ENCODE measurements at places on chromosomes 1 and 21.

GRCh38 chr1:170640581-170640980, 23.4 kb upstream of the PRRX1 start:
- no peak for DNase-seq

DNA sequence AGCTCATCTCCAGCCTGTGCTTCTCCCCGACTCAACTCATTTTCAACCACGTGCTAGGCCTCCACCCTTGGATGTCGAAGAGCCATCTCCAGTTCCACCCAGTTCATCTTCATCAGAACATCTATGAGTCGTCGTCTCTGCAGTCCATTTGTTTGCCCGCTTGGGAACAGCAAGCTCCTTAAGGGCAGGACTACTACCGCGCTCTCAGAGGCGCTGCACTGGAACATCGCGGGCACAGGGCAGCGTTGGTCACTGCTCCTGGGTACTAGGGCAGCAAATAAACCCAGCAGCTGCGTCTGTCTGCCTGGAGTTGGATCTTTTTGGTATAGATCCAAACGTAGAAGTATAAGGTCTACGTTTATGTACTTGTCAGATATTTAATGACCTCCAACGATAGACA, 478 bp upstream of the PRDM2 start:
- no peak for DNase-seq

- DNase-seq, result no peak
Observed at GRCh38 chr21:46308431-46308830, 15.2 kb downstream of the C21orf58 start.

DNA sequence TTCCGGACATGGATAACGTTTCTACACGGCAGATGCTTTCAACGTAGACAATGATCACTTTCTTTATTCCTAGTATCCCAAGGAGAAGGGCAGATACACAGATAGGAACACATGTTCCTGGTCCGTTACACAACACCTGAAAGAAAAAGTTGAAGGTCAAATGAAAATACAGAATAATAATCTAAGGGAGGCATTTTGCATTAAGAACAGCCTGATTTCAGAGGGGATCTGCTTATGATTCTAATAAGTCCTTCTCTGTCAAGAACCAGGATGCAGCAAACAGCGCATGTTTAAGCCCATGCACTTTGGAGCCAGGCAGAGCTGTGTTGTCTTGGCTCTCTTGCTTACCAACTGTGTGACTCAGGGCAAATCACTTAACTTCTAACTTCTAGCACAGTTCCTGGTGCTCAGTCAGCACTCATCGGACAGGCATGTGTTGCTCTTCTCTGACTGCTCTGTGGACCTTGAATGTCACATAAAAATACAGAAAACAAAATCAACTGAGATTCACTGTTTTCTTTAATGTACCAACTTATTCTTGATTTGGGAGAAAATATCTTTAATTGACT, 56.3 kb upstream of the CNN3 start:
- DNase-seq, result no peak

- no peak for DNase-seq
Observed at GRCh38 chr21:32306021-32306780, 7.5 kb downstream of the MRAP start.

DNA sequence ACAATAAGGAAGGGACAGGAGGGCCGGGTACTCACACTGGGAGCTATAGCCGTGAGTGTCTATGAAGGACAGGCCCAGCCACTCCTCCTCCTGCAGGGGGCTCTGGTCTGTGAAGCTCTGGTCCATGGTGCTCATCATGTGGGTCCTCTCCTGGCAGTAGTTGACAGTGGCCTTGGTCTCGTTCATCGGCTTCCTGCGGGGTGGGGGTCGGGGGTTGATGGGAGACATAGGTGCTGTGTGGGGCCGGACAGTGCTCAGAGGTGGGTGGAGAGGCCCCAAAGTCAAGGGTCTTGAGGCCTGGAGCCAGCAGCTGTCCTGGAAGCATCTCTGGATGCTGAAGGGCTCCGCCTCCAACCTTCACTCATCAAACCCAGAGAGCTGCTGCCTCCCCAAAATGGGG, 260.4 kb downstream of the PTPRU start:
- no peak for DNase-seq

DNA sequence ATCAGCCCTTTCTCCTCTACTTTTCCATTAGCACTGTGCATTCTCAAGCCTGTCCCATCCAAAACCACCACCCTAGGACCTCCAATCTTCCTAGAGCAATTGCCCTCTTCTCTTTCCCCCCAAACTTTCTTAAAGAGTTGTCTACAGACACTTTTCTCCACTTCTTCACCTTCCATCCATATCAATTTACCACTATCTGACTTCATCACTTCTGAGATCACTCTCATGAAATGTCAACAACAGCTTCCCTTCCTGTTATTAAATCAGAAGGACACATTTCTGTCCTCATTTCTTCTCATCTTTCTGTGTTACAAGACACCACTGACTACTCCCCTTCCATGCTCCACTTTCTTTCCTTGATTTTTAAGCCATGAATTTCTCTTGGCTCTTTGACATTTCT, 36.0 kb upstream of the CFAP298 start:
- DNase-seq, result no peak

- DNase-seq, result no peak
Observed at GRCh38 chr1:172496678-172497077, 36.3 kb upstream of the SUCO start.

- no peak for DNase-seq
Observed at GRCh38 chr1:109105881-109106280, 8.0 kb upstream of the ELAPOR1 start.

DNA sequence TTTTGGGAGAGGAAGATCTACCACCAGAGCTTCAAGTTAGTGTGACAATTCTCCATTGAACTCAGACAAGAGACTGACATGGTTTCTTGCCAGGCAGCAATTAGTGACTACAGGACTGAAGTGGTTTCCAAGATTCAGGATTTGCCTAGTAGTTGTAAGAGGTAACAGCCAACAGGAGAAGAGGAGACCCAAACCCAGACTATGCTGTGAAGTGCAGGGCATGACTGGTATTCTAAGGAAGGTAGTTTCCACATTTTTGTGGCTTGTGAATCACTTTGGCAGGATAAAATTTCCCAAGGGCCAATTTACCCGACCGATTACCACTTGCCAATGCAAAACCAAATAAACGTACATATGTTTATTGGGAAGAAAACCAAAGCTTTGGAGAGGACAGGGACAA, 14.7 kb upstream of the RAP1A start:
- no peak for DNase-seq

DNA sequence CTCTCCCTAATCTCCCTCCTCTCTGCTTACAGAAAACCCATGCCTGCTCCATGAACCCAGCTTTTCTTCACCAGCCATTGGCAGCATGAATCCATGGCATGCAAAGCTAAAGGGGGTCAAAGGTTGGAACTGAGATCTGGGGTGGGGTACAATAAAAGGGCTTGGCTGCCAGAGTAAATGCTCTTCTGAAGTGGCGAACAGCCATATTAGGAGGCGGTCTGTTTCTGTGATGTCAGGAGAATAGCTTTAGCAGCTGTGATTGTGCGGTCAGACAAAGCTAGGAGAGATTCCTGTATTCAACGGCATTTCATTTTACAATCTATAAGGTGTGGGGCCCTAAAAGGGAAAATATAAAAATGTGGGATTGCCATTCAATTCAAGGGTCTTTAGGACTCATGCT, 71.7 kb upstream of the TMPRSS2 start:
- no peak for DNase-seq

- DNase-seq, result no peak
Observed at GRCh38 chr1:40132383-40133311, 28.5 kb upstream of the RLF start.

- DNase-seq, result no peak
Observed at GRCh38 chr1:221672239-221672645, 69.6 kb downstream of the DUSP10 start.

DNA sequence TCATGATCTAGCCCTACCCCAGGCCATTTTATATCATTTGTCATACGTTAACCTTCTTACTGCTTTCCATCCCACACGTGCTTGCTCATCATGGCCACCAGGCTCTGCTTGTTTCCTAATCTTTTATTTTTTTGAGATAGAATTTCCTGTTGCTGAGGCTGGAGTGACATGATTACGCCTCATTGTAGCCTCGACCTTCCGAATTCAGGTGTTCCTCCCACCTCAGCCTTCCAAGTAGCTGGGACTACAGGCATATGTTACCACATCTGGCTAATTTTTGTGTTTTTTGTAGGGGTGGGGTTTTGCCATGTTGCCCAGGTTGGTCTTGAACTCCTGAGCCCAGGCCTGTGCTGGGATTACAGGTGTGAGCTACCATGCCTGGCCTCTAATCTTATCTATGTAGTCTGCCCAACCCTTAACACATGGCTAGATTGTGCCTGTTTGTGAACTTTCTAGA, 3.3 kb downstream of the UAP1 start:
- no peak for DNase-seq

DNA sequence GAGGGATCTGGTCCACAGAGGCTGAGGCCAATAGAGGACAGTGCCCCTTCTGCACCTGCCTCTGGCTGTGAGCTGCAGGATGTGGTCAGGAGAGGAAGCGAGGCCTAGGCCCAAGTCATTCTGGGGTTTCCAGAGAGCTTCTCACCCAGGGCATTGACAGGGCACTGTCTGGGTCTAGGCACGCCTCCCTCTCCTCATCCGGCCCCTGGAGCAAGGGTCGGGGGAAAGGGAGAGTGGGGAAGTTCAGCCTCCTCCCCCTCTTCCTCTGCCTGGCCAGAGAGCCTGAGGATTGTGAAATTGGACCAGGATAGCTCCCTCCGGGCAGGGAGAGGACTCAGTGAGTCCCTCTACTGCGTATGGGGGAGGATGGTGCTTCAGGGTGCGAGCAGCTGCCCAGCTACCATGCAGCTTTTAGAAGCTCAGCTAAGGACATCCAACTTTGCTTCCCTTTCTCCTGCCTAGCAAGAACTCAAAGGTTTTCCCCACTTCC, 6.3 kb upstream of the INAVA start:
- peak; percentile 19 for DNase-seq

DNA sequence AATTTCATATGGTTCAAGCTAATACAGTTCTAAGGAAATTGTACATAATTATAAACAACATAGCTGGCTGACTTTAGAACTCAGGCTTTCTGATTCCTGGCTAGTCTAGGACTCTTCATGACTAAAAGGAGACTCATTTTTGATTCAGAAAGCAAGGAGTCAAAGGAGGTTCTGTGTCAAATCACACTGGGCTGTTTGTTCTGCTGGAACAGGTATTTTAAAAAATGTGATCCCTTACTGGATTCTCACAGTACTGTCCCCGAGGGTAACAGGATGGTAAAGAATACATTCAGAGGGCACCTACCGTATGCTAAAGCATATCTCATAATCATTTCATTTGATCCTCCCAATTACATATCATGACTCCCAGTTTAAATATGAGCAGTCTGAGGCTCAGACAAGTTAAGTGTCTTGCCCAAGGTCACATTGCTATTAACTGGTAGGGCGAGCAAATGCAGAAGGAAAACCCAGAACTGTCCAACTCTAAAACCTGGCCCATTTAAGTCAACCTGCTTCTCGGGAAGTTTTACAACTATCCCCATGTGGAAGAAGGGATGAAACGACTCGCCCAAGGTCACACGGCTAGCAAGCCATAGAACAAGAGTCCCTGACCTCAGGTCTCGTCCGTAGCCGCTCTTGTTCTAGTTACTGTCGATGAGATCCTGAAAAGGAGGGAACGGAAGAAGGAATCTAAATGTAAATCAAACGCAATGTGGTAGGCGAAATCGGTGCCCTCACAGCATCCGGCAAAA, 675 bp downstream of the MYSM1 start:
- no peak for DNase-seq

GRCh38 chr1:169904834-169905233, 11.1 kb upstream of the SCYL3 start:
- no peak for DNase-seq

Measured in stimulated activated CD8-positive, alpha-beta memory T cell treated with anti-CD3 and anti-CD28 coated beads, Interleukin-15, amount 100 ng/mL, for 1 hour (primary cell).